ENCODE measurements at places on chromosomes 11 and 22.

DNA sequence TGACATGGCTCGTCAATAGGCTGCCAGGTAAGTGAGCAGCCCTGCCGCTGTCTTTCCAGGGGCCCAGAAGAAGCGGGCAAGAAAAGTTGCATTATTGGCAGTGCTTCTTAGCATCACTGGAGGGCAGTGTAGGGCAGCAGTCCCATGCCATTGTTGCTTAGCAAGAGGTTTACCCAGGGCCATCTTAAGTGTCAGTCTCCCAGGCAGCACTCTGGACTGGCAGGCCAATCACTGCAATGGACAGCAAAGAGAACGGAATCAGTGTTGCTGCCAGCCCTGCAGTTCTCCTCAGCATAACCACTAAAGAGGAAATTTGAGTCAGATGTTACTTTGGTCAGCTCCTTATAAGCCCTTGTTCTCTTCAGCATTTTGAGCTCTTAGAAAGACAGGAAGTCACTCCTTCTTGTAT, 13.4 kb upstream of the GRK2 start:
- DNase-seq = no peak

DNA sequence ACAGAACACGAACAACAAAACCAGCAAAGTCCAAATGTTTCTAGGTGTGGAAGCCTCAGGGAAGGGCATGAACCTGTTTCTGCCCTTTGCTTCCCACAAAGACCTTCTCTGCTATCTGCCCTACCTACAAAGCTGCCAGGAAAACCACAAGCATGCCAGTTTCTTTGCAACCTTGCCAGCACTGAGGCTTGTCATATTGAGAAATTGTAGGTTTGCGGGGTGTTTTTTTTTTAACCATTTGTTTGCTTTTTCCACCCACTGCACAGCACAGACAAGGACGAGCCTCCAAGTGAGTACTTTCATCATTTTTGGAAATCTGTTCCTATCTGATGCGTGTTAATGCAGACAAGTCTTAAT, 12.8 kb downstream of the PARVG start:
- DNase-seq = no peak

DNA sequence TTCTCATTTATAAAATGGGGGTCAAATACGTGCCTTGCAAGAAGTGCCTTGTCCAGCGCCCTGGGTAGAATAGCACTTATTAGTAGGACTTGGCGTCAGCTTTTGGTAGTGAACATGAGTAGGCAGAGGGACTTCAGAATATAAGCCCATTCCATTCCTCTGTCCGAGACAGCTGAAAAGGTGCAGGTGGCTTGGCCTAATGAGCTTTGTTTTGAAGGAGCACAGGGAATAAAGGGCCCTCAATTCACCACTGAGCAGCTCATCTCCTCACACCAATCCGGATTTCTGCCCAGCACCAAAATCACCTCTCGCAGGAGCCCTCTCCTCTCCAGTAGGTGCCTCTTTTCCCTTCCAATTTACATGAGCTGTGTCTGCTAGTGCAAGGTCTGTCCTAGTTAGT, 91.2 kb downstream of the DSCAML1 start:
- no peak for DNase-seq

DNA sequence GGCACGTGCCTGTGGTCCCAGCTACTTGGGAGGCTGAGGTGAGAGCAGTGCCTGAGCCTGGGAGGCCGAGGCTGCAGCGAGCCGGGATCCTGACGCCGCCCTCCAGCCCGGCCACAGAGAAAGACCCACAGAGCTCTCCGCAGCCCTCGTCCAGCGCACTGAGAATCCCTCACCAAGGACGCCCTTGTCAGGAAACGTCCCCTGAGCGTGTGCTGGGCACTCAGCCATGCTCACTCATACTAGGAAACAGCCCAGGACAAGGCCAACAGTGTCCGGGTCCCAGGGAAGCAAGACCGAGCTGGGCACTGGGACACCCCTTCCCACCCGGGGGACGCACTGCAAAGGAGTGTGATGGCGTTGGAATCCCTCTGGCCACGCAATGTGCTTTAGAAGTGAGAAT, 14.5 kb downstream of the DEAF1 start:
- no peak for DNase-seq

DNA sequence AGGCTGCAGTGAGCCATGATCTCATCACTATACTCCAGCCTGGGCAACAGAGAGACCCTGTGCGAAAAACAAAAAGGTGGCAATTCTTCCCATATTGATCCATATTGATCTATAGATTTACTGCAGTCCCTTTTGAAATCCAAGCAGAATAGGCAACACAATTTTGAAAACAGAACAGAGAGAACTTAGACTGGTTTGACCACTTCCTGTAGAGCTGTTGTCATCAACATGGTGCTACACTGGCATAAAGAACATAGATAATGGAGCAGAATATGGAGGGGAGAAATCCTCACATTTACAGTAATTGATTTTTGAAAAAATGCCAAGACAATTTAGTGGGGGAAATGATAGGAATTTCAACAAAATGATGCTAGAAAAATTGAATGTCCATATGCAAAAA, 34.1 kb downstream of the GRK3 start:
- no peak for DNase-seq

DNA sequence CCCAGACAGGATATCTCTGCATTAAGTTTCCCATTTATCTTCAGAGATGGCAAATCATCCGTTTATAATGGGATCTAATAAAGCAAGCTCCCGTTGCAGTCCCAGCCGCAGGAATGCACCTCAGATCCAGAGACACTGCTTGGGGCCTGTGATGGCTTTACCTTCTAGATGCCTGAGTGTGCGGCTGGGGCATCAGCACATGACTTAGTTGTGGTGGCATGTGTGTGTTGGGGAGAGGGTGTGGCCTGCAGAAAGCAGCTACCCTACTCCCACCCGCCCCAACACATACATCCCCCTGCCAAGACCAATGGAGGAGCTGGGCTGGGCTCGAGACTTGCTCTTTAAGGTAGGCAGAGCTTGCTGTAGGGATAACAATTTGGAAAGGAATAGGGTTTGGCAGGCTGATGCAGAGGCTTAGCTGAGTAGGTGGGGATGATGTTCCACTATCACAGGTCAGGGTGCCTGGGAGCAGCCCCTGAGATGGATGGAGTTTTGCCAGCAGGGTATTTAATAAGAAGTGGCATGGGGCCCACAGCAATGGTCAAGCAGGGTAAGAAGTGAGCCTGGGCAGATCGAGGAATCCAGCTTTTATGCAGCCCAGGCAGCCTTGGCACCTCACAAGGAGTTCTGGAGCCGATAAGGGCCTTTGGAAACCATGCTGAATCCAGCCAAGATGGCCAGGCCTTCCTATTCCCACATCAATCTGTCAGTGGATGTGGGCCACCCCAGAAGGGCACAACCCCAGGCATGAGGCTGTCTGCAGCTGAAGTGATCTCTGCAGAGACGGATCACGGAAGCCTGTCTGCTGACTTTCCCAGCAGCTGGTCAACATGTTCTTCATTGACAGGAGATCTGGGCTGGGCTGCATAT, 601.3 kb downstream of the BUD13 start:
- no peak for DNase-seq

DNA sequence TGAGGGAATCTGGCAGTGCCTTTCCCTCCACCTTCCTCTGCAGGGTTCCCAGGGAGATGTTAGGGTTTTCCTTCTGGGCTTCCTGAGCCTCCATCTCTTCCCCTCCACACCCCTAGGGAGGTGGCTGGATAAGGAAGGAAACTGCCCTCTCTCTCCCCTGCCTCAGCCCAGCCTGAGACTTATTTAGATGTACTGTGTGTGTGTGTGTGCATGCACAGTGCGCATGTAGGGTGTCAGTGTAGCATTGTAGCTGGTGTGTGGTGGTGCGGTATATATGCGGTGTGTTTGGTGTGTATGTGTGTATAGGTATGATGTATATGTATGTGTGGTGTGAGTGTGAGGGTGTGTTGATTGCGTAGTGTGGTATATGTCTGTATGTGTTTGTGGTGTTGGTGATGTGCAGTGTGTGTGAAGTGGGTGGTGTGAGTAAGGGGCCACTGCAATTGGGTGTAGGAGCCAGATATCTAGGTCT, 1.5 kb downstream of the FXYD6 start:
- no peak for DNase-seq

- DNase-seq = no peak
Measured at GRCh38 chr22:24140357-24140756, 40.9 kb upstream of the SUSD2 start.

- DNase-seq = no peak
Measured at GRCh38 chr22:22431271-22432220, 77.0 kb downstream of the ZNF280B start.

DNA sequence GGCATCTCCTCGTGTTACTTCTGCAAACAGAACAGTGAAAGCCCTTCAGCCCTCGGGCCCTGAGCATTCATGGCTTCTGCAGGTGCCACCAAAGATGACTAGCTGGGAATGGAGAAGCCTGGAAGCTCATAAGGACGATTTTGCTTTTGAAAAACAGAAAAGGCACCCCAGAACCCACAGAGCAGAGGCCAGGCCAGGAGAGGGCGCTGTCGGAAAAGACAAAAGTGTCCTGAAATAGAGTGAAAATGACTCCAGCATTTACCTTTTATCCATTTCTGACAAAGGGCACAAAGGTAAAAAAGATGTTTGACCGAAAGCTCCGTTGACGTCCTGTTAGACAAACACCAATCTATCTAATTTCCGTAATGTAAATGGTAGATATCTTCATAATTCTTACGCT, 37.6 kb downstream of the ZNF195 start:
- DNase-seq = no peak

GRCh38 chr11:7490054-7490453, 4.7 kb downstream of the OLFML1 start:
- peak; percentile 49 for DNase-seq

DNA sequence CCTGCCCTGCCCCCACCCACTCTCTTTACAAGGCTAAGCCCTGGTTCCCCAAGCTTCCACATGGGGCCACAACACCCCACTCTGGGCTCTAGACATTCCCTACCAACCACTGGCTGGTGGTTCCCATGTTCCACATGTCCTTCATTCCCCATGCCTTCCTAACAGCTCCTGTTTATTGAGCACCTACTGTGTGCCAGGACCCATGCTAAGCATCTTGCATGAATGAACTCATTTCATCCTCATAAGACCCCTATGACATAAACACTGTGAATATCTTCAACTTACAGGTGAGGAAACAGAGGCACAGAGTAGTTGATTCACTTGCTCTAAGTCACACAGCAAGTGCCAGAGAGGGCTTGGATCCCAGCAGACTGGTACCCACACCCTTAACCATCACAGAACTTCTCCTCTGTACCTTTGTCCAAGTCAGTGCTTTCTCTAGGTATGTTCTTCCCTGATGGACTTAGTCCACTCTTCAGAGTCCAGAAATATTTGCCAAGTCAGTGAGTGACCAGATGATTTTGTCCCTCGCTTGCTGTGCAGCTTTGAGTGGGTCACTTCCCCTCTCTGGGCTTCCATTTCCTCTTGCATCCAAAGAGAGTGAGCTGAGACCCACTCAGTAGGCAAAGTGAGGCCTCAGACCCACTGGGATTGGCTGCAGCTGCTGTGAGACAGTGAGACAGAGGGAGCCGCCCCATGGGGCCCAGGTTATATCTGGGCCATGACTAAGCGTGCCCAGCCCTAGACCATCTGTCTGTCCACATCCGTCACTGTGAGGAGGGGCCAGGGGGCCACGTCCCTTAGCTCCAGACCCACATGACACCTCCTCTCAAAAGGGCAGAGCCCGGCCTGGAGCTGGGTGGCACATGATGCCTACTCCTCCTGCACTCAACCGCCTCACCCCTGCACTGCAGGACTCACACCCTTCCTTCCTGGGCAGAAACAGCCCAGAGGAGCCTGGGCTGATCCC, 132.4 kb downstream of the MN1 start:
- DNase-seq = no peak

GRCh38 chr22:50671641-50672040, 982 bp upstream of the SHANK3 start:
- no peak for DNase-seq

- DNase-seq = no peak
Measured at GRCh38 chr11:32935462-32936029, 42.9 kb downstream of the QSER1 start.

DNA sequence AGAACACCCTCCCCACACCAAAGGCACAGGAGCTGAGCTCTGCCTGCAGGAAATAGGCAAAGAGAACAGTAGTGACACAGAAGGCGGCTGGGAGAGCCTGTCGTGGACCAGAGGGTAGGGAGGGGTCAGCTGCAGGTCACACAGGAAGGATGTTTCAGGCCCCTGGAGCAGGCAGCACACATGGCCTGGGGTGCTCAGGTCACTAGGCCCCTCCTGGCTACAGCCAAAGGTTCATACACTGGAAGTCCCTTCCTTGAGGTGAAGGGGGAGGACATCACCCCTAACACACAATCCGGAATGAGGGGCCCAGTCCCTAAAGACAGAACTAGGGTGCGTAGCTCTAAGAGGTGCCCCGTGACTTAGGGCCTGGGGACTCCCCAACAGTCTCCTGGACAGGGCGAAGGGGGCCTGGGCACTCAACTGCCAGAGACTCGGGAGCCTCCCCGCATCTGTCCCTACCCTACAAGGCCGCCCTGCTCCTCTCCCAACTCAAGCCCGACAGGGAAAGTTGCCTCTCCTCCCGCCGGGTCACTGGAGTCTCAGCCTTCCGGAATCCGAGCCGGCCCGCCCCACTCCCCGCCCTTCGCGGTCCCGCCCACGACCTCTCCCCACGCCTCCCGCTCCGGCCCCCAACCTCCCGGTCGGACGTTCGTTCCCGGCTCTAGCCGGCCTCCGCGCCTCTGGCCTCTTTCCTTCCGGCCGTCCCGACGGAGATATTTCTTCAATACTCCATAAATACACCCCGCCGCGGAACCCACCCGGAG, at the start of gene CYB5R2:
Gene CYB5R2, minus strand, starts transcription at position 541 of the 764 bp plus-strand sequence. CDS start 675 bp downstream, outside the sequence.
- DNase-seq = no peak

- no peak for DNase-seq
Measured at GRCh38 chr22:44526779-44527126, 28.7 kb upstream of the RTL6 start.

- no peak for DNase-seq
Measured at GRCh38 chr11:1226226-1226985, 3.5 kb downstream of the MUC5B start.

GRCh38 chr11:17923217-17923616, 89.6 kb downstream of the SERGEF start:
- DNase-seq = no peak

- no peak for DNase-seq
Measured at GRCh38 chr11:103929170-103929903, 107.1 kb upstream of the DDI1 start.

- DNase-seq = no peak
Measured at GRCh38 chr11:117749541-117749910, 47.5 kb downstream of the DSCAML1 start.

- DNase-seq = no peak
Measured at GRCh38 chr11:103344886-103345285, 235.7 kb downstream of the DYNC2H1 start.

- peak; percentile 7 for DNase-seq
Measured at GRCh38 chr11:112366777-112367176, 106.1 kb upstream of the PLET1 start.

DNA sequence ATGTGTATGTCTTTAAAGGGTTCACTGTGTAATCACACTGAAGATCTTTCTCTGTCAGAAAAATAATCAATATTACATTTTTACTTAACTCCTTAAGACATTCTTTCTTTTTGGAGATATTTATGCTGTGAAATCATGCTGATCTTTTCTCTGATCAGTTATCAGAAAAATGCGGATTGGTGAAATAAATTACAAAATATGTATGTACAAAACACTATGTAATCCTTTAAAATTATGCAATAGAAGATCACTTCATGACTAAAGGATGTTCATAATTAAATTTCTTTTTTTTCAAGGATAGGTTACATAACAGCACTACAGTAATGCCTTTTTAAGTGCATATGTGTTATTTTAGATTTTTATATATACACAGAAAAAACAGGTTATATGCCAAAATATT, 24.7 kb downstream of the BTBD10 start:
- no peak for DNase-seq

GRCh38 chr11:36375353-36376008, 79.4 kb downstream of the PRR5L start:
- no peak for DNase-seq

Measured in AG09319 (cell line).